Hypothalamus (tissue), 51 donors: ENCODE measurements at places on chromosomes 11 and 22.

GRCh38 chr11:60633645-60634044 lies 65.8 kb upstream of the MS4A8 start:
- DNase-seq: no peak

- no peak for DNase-seq
Observed at GRCh38 chr11:59263225-59263894, 50.6 kb upstream of the MPEG1 start.

DNA sequence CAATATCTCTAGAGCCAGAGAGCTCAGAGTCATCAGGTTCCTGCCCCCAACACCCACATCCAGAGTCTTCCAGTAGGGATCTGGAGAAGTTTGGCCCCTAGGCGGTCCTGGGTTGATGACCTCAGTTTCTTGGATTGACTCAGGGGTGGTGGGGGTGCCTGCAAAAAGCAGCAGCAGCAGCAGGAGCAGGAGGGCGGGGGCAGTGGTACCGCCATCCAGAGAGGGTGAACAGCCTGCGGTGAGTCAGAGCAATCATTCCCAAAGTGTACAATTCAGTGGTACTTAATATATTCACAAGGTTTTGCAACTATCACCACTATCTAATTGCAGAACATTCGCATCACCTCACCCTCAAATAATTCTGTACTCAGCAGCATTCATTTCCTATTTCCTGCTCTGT lies 9.9 kb upstream of the SEC14L3 start:
- no peak for DNase-seq

GRCh38 chr11:104784684-104785460 lies 113.4 kb downstream of the CASP12 start:
- no peak for DNase-seq

GRCh38 chr22:34017205-34017604 lies 96.9 kb upstream of the LARGE1 start:
- DNase-seq: no peak

DNA sequence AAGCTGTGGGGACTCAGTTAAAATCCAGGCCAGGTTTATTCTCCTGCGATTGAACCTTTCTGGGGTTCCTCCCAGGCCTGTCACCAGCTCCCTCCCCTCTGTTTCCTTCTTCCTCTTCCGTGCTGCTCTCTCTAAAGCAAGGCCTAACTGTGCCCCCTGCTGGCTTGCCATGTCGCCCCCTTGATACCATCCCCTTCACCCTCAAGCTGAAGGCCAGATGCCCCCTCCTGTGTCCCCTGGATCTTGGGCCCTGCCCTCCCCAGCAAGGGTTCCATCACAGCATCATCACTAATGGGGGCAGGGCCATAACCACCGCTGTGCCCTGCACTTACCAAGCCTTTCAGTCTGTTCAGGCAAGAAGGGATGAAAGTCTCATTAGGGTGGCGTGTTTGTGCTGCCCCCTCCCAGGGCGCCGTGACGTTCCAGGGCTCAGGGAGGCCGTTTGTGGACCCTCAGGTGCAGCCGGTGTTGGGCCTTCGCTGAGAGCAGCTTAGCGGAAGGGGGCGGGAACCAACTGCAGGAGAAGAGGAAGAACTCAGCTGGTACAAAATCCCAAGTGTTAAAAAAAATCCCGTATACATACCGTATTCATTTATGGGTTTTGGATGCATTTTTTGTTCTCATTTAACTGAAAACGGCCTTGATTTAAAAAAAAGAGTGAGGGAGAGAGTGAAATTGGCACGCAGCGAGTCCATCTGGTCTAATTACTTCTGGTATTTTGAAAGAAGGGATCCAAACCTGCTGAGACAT lies 69.9 kb downstream of the MPPED1 start:
- no peak for DNase-seq

DNA sequence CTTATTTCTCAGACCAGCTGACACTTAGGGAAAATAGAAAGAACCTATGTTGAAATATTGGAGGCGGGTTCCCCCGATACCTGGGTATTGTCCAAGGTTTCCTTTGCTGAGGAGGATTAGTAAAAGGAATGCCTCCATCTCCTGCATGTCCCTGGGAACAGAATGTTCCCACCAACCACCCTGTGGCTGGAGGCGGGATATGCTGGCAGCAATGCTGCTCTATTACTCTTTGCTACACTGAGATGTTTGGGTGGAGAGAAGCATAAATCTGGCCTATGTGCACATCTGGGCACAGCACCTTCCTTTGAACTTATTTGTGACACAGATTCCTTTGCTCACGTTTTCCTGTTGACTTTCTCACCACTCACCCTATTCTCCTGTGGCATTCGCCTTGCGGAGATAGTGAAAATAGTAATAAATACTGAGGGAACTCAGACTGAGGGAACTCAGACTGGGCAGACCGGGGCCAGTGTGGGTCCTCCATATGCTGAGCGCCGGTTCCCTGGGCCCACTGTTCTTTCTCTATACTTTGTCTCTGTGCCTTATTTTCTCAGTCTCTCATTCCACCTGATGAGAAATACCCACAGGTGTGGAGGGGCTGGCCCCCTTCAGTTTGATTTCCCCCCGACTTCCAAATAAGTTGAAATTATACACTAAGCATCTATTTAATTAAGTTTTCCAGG lies 32.1 kb downstream of the IGLL1 start:
- no peak for DNase-seq

DNA sequence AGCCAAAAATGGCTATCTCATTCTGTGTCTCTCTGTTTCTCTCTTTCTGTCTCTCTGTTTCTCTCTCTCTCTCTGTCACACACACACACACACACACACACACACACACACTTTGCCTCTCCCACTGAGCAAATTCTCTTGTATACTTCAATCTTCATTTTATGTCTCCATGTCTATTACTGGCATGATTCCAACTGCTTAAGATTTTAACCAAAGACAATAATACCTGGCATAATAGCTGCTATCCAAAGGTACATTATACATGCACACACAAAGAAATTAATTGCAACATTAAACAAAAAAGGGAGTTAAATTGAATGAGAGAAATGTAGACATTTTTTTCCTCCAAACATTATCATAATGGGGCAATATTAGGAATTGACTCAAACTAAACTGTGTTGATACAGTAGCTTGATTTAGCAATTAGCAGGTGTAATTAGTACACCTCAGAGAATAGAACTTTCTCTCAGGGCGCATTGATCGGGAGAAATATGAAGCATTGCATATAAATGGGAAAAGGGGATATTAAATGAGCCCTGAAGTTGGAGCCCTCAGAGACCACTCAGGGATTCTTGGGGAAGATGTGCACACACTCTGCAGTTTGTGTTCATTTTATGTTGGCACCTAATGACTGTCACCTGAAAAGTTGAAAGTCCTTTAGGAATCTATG lies 17.4 kb upstream of the SLC1A2 start:
- no peak for DNase-seq

GRCh38 chr22:39997421-39997820 lies 2.7 kb downstream of the FAM83F start:
- DNase-seq: no peak
